ENCODE measurements at places on chromosomes 4 and X.
A peak's percentile ranks its signal among the peaks of the same experiment; 100 is the strongest.

- DNase-seq, result no peak
Measured at GRCh38 chr4:1727117-1728031, 6.1 kb downstream of the TACC3 start.

- no peak for DNase-seq
Measured at GRCh38 chrX:153750127-153750774, 13.8 kb upstream of the PLXNB3 start.

DNA sequence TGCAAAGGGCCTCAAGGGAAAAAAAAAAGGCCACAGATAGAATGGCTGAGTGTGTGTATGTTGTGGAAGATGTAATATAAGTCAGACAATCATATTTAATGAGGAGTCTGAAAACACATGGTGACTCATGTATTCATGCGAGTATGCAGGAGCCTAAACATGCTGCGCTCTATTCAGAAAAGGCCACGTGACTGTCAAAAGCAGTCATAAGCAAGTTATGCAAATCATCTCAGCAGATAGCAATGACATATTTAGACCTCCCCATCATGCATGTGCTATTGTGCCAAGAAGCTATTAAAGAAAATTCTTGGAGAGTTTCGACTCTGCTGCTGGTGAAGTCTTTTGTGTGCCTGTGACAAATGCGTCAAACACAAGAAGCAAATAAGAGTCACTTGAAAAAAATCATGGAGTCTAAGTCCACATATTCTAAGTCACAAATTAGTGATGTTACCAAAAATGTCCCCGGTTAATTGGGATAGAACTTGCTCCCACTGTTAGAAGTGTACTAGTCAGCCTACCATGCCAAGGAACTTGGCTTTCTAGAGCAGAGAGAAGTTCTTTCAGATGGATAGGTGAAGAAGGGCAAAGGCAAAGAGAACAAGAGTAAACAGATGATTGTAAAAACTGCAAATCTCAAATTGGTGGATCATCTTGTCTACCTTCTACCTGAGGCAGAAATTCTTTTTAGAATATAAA lies 5.0 kb downstream of the LNX1 start:
- no peak for DNase-seq

- peak; percentile 71 for DNase-seq
Measured at GRCh38 chr4:3074078-3074845, at the start of the genes HTT and HTT-AS. TSS of gene HTT (plus strand) at chr4:3074681. CDS start at chr4:3074826, 145 bp downstream. TSS of gene HTT-AS (minus strand) at chr4:3074538.

DNA sequence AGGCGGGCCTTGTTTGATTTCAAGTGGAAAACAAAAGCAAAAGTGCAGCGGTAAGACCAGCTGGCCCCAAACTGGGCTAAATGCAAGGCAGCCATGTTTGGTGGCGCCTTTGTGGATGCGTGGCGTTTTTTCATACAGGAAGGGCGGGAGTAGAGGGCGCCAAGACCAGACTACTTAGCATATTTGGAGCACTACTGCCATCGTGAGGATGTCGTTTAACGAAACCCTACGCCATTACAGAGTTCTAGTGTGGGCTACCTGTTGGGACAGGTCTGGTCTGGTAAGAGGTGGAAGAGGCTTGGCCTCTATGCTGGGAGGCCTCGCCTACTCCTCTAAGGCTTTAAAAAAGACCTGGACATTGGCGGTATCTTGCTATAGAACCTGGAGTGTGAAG lies 230.7 kb upstream of the STK26 start:
- DNase-seq, result no peak

GRCh38 chr4:67451464-67451863 lies 93.8 kb downstream of the CENPC start:
- no peak for DNase-seq

- no peak for DNase-seq
Measured at GRCh38 chr4:68272380-68272779, 26.9 kb upstream of the TMPRSS11B start.

DNA sequence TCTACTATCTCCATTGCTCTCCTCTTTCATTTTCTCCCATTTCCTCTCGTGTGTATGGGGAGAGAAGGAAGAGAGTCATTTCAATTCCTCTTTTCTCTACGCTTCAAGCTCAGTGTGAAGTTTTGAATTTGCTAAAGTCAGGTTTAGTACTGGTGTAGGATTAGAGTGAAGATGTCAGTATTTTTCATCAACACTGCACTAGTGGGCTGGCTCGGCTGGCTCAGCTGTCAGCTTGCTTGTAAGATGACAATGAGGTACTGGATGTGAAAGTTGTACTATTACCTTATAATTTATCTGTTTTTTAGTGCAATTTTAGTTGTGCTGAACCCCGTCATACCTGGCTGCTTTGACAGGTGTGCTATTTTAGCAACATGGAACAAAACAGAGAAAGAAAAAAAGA lies 2.1 kb upstream of the SH2D1A start:
- DNase-seq, result no peak

- no peak for DNase-seq
Measured at GRCh38 chr4:64250061-64250460, 159.2 kb downstream of the TECRL start.

GRCh38 chr4:134201216-134202161 lies at the start of gene PABPC4L:
TSS of gene PABPC4L (minus strand) at chr4:134201789. CDS start at chr4:134201019, 770 bp downstream.
- no peak for DNase-seq
